ENCODE measurements at places on chromosomes 16 and 17.

GRCh38 chr16:75938818-75939217, 212.5 kb upstream of the CPHXL start:
- DNase-seq: no peak

- peak; percentile 16 for DNase-seq
Observed at GRCh38 chr17:32006957-32007462, at the start of gene LRRC37B. Gene LRRC37B, plus strand, starts transcription at chr17:32007383. Its CDS starts 14,010 bp downstream, at chr17:32021393.

GRCh38 chr17:36464765-36465088, 21.8 kb upstream of the ZNHIT3 start:
- DNase-seq: no peak

GRCh38 chr17:8141741-8142140, 10.5 kb downstream of the PER1 start:
- DNase-seq: no peak

DNA sequence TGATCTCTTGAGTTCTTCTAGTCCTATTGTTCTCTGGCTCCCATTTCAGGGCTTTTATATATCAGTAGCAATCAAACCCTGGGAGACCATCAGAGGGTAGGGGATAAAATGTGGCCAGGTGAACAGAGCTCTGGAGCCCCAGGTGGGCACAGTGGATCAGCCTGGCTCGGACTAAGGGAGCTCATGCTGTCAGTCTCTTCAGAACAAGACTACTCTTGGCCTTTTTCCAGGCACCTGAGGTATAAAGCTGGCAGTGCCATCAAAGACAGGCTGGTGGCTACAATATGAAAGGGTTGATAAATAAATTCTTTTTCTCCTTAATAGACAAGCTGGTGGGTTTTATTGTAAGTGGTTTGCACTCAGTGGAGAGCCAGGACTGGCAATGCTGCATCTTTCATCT, 160.0 kb upstream of the CCL2 start:
- DNase-seq: no peak

DNA sequence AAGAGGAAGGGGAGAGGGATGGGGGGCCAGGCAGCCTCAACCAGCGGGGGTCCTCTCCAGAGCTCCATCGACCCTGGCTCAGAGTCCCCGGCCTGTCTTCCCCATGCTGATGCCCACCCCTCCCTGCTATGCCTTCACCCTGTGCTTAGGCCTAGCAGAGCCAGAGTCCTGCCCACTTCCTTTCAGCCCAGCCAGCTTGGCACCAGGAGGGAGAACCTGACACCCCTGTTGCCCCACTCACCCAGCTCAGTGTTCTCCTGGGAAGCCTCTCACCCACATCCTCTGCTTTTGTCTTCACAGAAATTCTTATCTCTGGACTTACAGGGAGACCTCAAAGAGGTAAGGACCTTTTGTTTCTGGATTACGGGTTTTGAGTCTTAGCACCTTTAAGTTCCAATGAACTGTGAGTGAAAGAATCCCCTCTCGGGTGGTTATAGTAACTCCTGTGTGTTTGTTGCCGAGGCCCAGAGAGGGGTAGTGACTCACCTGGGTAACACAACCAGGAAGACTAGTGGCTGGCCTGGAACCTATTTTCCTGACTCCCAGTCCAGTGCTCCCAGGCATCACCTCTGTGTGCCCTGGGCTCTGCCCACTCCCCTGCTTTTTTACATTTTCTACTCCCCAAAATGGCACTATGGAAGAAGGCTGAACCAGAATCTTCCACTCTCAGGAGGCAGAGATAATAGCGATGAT, 53.3 kb downstream of the CES1 start:
- DNase-seq: no peak

DNA sequence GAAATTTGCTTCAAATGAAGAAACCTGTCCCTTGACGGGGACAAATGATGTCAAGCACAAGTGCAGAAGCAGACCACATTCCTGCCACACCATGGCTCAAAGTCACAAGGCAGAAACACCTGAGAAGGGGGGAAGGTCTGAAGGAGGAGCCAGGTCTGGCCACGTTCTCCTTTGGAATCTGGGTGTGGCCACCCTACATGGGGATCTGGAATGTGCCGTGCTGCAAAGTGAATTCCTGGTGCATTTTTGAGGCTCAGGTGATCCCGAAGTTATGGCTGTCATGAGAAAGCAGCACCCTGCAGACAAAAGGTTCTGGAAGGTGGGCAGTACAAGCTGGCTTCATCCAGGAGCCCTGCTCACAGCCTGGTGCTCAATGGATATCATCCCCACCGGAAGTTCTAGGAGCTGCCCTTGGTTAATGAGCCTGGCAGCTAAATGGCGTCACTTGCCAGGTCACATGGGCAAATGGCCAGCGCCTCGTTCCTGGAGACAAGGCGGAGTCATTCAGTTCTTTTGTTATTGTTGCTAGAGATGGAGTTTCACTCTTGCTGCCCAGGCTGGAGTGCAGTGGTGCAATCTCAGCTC, 20.1 kb upstream of the ADCY9 start:
- no peak for DNase-seq

DNA sequence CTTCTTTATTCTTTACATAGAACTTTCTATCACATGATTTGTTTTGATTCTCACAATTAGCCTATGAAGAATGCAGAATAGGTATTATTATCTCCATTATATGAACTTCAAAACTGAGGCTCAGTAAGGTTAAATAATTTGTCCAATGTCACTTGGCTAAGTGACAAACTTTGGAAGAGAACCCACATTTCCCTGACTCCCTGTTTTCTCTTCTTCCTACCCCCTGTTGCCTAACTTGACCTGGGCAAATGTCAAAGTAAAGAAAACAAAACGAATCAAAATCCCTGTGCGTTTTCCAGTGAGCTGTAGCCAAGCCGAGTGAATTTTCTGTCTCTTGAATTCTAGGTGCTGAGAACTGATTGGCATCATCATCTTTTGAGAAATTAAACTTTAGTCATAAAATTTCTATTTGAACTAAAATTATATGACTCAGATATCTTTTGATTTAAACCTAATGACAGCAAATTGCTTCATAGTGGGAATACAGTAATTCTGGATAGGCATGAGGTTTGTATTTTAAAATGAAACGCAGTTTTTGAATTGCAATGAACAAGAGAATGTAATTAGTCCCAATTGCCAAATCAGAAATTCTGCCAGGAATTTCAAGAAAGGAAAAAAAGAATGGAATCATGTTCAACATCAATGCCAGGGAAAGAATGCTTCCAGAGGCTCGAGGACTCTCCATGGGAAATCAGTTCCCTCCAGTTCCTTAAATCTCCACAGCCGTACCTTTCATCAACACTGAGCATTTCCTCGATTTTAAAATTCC, 4.6 kb upstream of the NACA2 start:
- DNase-seq: no peak

DNA sequence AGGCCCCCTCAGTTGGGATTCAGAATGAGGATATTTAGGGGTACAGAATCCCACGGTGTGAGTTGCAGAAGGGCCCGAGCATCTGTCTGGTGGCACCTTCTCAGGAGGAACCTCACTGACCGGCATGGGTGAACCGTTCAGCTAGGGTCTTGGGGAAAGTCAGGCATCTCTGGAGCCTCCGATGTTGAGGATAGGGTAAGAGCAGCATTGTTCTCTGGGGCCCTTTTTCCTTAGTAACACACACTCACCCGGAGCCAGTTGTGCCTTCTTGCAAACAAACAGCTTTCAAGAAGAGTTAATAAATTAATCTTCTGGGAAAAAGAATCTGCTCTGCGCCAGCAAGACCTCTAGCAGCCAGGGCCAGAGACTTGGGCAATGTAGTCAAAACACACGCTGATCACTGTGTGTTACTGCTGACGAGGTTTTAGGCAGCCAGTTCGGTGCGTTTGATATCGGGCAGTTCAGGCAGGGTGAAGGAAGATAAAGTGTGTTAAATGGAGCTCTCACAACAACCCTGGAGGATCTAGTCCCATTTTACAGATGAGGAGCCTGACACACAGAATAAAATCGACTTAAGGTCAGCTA, 48.9 kb downstream of the MSI2 start:
- no peak for DNase-seq

- DNase-seq: no peak
Observed at GRCh38 chr17:6555331-6556120, 829 bp downstream of the PITPNM3 start.

GRCh38 chr17:11242411-11242810, 1.4 kb downstream of the SHISA6 start:
- no peak for DNase-seq

DNA sequence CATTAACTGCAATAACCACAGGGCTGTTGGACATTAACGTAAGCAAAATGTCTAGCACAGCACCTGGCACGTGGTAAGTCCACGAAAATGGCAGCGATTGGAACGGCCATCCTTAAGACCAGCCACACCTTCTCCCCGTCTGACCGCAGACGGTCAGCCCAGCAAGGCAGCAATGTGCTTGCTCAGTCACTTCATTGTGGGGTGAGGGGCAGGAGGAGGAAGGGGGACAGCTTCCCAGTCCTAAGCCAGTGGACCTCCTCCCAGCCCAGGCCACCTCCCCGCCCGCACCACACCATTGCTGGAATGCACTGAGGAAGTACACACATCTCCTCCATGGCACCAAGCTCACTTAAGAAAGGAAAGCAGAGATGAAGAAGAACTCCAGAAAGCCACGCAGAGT, 8.6 kb upstream of the MYLK3 start:
- no peak for DNase-seq

DNA sequence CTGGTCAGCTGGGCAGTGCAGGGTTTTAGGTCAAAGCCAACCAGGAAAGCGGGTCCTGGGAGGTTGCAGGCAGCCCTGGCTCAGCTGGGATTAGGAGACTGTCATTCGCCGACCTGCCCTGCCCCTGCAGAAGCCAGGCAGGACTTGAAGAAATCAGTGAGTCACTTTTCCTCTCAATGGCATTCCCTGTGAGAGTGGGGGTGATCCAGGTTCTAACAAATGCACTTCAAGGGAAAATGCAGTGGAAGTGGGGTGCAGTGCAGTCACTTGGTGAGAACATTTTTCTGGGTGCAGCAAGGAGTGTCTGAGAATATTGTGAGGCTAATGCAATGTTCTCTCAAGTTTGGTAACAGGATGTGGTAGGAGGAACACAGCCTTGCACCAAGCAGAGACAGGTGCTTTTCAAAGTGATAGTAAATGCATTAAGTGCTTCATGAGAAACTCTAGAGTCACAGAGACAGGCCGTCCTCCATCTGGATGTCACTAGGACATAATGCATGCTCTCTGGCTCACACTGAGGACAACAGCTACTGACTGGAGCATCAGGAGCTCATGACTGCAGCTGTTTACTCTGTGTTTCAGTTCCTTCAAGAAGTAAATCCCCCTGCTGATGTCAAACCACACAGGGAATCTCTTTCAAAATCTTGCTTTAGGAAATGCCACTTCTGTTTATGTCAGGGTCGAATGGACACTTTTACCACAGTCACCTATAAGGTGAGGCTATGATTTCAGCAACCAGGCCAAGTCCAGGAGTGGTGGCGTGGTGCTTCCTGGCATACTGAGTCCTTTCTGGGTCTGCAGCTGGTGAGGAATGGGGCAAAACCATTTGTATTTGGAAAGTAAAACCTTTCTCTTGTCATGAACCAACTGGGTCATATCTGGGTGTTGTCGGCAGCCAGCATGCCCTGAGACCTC, 16.7 kb downstream of the CDK5R1 start:
- no peak for DNase-seq

GRCh38 chr17:41907185-41907556, 11.6 kb downstream of the ACLY start:
- peak; percentile 61 for DNase-seq

GRCh38 chr17:37505333-37505732, 15.6 kb downstream of the DUSP14 start:
- no peak for DNase-seq

GRCh38 chr17:5562661-5563360, 21.5 kb downstream of the NLRP1 start:
- DNase-seq: no peak

DNA sequence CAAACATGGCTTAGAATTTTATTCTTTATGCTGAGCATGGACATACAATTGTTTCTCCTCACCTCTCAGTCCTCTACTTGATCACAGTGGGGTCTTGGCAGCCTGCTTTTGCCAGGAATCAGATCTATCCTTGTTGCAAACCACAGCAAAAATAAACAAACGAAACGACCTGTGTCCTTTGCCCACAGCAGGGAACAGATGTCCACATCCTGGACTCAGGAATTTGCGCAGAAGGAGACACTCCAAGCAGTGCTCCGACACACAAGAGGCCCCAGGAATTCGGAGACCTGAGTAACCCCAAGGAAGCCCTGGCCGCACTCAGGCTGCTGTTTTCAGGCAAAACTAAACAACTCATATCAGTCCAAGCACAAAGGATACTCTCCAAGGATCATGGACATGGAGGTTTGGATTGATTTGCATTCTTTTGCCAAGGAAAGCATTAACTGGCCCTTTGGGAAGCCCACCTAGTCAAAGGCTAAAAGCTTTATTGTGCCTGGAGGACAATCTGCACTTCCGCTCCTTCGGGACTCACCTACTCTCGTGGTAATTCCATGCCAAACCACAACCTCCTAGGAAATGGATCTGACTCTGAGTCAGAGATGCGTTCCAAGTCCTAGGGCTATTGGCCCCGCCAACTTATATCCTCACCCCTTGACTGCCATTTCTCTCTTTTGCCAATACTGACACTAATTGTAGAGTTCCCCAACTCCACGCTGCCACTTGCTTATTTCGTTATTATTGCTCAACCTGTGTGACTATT, 271.1 kb upstream of the CDH11 start:
- DNase-seq: no peak
